A549 treated with CpdA at 1 μM for 4 hours (cell line): ENCODE measurements at places on chromosomes 5 and 9. TPM values are rescaled to one million over a fixed set of nuclear protein-coding genes. Genes with fewer than 3 reads are reported as not detected.

GALT gene
- total RNA-seq: 15.3 to 21.3 TPM (median 18.6 TPM) in 5 replicates

GABRP gene
- total RNA-seq: not detected in 5 replicates

TMC1 gene
- 0.05 to 0.14 TPM in 2 of 5 replicates, not detected in the others for total RNA-seq

ANKRD34B gene
- 0.07 to 0.13 TPM (median 0.12 TPM) in 3 of 5 replicates, not detected in the others for total RNA-seq

SPINK13 gene
- not detected in 5 replicates for total RNA-seq

GPR21 gene
- total RNA-seq: not detected in 5 replicates

SLC22A5 gene
- total RNA-seq: 16.0 to 19.7 TPM (median 16.9 TPM) in 5 replicates

TRIM7 gene
- 27.2 to 44.1 TPM (median 42.4 TPM) in 5 replicates for total RNA-seq

PCDHGC4 gene
- 0.02 to 0.15 TPM (median 0.05 TPM) in 3 of 5 replicates, not detected in the others for total RNA-seq

PLPP7 gene
- total RNA-seq: 0.05 TPM in 1 of 5 replicates, not detected in the others

GZMA gene
- not detected in 5 replicates for total RNA-seq

RXRA gene
- total RNA-seq: 27.6 to 38.4 TPM (median 34.9 TPM) in 5 replicates

CAST gene
- 142 to 216 TPM (median 176 TPM) in 5 replicates for total RNA-seq

DUSP1 gene
- total RNA-seq: 236 to 316 TPM (median 299 TPM) in 5 replicates

CLIC3 gene
- 1.7 to 4.0 TPM (median 3.5 TPM) in 5 replicates for total RNA-seq

RNF208 gene
- 1.1 to 2.4 TPM (median 1.9 TPM) in 5 replicates for total RNA-seq

PCDHA2 gene
- total RNA-seq: 0.03 to 0.10 TPM (median 0.05 TPM) in 5 replicates

SARDH gene
- 0.07 to 0.13 TPM (median 0.08 TPM) in 4 of 5 replicates, not detected in the other for total RNA-seq

RASEF gene
- 8.6 to 10.2 TPM (median 9.5 TPM) in 5 replicates for total RNA-seq

SEC61B gene
- total RNA-seq: 289 to 343 TPM (median 319 TPM) in 5 replicates

ANKDD1B gene
- total RNA-seq: 0.06 to 0.11 TPM (median 0.08 TPM) in 3 of 5 replicates, not detected in the others

TSSK1B gene
- not detected in 5 replicates for total RNA-seq

DAB2IP gene
- 11.5 to 14.9 TPM (median 13.5 TPM) in 5 replicates for total RNA-seq

PCA3 gene
- total RNA-seq: not detected in 5 replicates

COL15A1 gene
- 0.25 to 0.36 TPM (median 0.28 TPM) in 5 replicates for total RNA-seq

ENTPD8 gene
- 0.21 to 0.52 TPM (median 0.28 TPM) in 5 replicates for total RNA-seq

MEF2C gene
- total RNA-seq: 0.06 to 0.07 TPM in 2 of 5 replicates, not detected in the others

DHFR gene
- 47.2 to 70.9 TPM (median 52.9 TPM) in 5 replicates for total RNA-seq

CCDC187 gene
- total RNA-seq: not detected in 5 replicates

LVRN gene
- 0.05 to 0.17 TPM (median 0.17 TPM) in 3 of 5 replicates, not detected in the others for total RNA-seq

BTNL3 gene
- not detected in 5 replicates for total RNA-seq

HSPA5 gene
- 462 to 516 TPM (median 479 TPM) in 5 replicates for total RNA-seq

ELL2 gene
- total RNA-seq: 10.8 to 18.4 TPM (median 13.0 TPM) in 5 replicates

DRD1 gene
- 0.83 to 1.4 TPM (median 1.0 TPM) in 5 replicates for total RNA-seq

FAM200C gene
- 2.0 to 2.6 TPM (median 2.1 TPM) in 5 replicates for total RNA-seq

LCP2 gene
- not detected in 5 replicates for total RNA-seq

NUTM2F gene
- total RNA-seq: not detected in 5 replicates

MUSK gene
- total RNA-seq: not detected in 5 replicates
